ENCODE measurements at places on chromosomes 13 and 19.

DNA sequence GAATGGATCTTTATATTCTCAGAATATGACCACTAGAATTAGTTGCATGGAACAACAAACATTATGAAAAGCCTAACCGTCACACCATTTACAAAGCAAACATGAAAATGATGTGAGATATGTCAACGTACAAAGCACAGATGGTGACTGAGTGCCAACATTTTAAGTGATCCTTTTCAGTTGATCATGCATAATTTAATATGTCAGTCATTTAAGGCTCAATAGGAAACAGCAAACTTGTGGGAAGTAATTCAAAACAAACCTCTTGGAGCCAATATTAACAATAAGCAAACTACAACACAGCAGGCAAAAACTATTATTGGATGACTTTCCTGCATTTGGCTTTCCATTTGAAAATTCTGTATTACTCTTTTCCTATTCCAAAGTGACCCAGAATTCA lies 277.6 kb downstream of the SLITRK6 start:
- no peak for DNase-seq

- no peak for DNase-seq
Measured at GRCh38 chr19:48639483-48640375, 2.5 kb upstream of the DBP start.

DNA sequence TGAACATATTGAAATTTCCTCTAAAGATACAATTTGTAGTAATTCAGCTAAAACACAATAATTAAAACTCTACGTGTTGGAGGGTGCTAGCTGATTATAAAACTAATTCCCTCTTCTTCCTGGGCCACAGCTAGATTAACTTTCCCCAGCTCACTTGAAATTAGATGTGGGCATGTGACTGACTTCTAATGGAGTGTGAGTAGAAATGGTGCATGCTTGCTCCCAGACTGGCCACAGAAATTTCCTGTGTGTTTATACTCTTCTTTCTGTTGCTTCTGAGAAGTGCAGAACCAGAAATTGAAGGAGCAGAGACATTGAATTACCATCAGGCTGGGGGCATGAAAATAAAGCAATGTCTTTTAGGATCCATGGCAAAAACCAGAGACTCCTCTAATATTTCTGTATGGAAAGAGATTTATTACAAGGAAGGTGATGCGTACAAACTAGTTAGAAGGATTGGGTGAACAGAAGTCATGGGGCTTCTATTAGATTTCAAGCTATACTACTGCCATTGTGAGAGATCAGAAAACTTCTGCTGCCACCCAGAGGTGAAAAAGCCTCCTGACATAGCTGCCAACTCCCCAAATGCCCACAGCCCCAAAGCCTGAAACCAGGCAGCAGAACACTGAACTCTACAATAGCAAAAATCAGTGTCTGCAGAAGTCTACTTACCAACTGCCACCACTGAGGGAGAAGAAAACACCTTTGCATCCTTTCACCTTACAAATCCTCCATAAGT lies 379.2 kb upstream of the MIR17HG start:
- no peak for DNase-seq

DNA sequence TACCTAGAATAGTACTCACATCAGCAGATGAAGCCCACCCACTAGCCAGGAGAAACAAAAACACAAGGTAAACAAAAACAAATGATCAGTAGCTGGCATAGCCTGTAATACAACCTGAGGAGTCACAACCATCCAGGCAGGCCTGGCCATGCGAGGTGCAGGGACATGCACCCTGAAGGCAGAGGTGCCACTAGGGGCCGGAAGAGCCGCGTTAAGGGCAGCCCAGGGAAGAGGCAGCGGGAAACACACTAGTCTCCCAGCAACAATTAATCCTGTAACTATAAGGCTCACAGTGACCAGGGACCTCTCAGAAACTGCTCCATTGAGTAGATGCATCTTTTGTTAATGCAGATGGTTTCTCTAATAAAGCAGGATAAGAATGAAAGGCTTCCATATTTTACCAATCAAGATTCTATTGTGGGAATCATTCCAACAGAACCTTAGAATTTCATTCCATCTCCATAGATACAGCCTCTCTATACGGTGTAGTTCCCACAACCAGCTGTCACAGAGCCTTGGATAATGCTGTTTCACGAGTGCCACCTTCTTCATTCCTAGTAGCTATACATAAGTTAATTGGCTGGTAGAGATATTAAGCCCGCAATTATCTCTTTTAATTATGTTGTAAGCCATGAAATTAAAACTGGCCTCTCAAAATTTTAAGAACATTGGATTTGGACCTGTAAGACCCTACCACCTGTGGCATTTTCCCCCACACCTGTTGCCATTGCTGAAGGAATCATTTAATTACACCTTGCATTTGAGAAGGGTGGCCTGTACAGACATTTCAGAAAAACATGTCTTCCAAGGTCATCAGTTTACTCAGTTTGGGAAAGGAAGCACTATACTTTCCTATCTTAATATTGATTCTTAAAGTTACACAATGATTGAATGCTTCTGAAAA lies 28.7 kb downstream of the ANKRD10 start:
- no peak for DNase-seq

- DNase-seq, result no peak
Measured at GRCh38 chr19:31943191-31943661, 402.2 kb upstream of the ZNF507 start.

DNA sequence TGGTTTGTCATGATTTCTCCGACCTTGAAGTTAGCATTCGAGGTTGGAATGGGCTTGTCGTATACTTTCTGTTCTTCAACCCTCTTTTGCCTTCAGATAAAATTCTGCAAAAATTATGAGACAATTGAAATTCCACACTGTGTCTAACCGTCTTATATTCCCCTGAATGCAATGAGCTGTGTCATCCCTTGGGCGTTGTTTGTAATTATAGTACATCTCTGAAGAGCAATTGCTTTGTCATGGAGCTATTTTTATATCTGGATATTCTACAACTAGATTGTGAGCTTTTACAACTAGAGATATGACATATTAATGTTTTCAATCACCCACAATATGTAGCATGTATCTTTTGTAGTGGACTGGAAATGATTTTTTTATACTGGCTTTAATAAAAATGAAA lies 631.8 kb upstream of the SLC10A2 start:
- no peak for DNase-seq

DNA sequence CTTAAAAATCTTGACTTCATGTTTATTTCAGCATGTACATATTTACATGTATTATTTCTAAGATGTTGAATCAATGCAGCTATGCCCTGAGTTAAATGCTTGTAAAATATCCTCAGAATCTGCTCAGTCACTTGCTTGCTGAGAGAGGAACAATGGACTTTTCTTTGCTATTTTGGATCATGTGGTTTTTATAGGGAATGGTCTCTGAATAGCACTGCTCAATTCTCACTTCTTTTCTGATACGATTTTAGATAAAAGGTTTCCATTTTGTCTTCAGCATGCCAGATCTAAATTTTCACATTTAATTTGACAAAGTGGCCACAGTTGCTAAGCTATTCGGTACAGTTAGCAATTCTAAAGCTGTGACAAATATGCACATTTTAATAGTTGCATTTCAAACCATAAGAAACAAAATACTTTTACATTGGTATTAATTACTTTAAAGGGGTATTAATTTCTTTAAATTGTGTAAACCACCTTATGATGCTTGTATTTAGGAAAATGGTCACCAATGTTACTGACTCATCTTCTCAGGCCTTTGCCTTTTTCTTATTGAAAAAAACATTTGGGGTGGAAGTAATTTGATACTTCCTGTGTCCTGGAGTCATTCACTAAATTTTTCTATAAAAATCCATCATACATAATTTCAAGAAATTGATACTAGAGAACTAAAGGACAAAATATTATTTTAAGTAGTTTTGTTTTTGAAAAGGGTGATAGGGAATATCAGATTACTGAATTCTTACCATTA lies 113.5 kb downstream of the MYO16 start:
- DNase-seq, result no peak

DNA sequence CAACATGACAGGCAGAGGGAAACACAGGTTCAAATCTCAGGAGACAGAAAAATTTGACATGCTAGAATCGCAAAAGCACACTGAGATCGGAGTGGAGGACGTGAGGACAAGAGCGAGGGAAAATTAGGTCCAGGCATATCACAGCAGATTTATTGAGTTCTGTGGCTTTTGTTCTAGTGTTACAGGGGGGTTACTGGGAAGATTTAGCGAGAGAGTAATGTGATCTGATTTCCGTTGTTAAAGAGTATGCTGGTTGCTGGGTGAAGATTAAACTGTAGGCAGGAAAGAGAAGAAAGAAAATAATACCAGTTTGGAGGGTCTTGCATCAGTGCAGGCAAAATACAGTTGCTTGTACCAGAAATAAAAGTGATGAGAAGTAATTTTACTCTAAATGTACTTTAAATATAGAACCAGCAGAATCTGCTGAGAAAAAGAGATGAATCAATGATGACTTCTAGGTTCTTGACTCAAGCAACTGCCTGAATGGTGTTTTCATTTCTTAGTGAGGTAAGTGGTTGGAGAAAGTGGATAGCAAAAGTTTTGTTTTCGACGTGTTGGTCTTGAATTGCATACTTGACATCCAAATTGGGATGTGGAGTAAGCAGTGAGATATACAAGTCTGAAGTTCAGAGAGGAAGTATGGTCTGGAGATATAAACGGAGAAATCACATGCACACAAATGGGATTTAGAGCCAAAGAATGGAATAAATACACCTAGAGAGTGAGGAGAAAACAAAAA lies 35.7 kb downstream of the UFM1 start:
- no peak for DNase-seq

GRCh38 chr19:35247526-35248309 lies 1.1 kb upstream of the LSR start:
- peak; percentile 32 for DNase-seq

DNA sequence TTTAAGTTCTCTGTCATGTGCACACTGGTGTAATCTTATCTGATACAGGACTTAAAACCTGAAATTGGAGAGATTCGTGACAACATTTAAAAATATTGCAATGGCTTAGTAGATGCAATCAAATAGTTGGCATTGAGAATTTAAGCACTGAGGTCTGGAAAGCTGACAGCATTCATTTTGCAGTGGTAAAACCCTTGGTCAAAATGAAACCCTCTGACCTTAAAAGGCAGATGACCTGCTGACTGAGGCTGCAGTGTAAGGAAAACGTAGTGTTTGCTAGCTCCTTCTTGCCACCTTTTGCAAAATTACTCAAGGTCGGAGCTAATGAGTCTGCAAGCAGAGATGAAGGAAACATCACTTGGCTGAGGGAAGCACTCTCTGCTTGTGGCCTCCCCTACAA lies 150.6 kb downstream of the KCTD12 start:
- no peak for DNase-seq

- no peak for DNase-seq
Measured at GRCh38 chr19:18763674-18764590, 27.2 kb downstream of the COMP start.

- DNase-seq, result no peak
Measured at GRCh38 chr13:57314897-57315520, 148.0 kb downstream of the PRR20E start.

- peak; percentile 50 for DNase-seq
Measured at GRCh38 chr19:49441210-49441959, at the start of gene SLC17A7. Gene SLC17A7, minus strand, starts transcription at chr19:49441527. Its CDS starts 148 bp downstream, at chr19:49441379.

DNA sequence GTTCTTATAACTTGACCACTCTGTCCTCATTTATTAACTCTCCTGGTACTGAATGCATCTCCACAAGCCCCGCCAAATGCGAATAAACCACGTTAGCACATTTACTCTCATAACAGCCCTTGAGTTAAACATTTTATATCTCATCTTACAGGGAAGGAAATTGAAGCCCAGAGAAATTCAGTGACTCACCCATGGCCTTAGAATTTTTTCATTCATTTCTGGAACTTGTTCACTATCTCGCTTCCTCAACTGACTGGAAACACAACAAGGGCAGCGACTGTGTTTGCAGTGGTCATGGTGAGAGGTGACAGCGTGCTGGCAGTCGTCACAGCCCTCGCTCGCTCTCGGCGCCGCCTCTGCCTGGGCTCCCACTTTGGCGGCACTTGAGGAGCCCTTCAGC lies 39.5 kb downstream of the SERP2 start:
- DNase-seq, result no peak

- no peak for DNase-seq
Measured at GRCh38 chr13:82688400-82688994, 1193.8 kb downstream of the SLITRK1 start.

Measured in stimulated activated CD8-positive, alpha-beta memory T cell treated with anti-CD3 and anti-CD28 coated beads, Interleukin-2, amount 100 ng/mL, for 48 hours (primary cell).